ENCODE measurements at places on chromosomes 1 and 21.

- DNase-seq: no peak
Observed at GRCh38 chr1:71350805-71351204, 270.0 kb upstream of the ZRANB2 start.

DNA sequence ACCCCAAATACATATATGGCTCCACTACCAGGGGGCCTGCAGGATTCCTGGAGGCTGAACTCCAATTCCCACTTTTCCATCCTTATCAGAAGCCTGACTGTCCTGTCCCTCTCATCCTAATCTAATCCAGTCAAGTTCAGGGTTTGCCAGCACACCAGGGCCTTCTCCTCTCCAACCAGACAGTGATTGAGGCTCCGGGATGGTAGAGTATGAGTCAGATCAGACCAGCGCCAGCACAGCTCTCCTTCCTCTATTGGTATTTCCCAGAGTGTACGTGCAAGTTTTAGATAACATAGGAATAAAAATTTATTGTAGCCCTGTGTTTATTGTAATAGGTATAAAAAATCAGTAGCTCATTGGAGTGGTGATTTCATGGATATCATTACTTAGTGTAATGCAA is 24.5 kb upstream of the RCSD1 start:
- no peak for DNase-seq

GRCh38 chr1:209751627-209752231 is 4.1 kb upstream of the TRAF3IP3 start:
- DNase-seq: no peak

GRCh38 chr21:41620982-41621381 is 113.0 kb upstream of the TMPRSS2 start:
- no peak for DNase-seq
